ENCODE measurements at places on chromosomes 16 and 17. TPM values are rescaled to one million over a fixed set of nuclear protein-coding genes. Genes with fewer than 3 reads are reported as not detected.

DNA sequence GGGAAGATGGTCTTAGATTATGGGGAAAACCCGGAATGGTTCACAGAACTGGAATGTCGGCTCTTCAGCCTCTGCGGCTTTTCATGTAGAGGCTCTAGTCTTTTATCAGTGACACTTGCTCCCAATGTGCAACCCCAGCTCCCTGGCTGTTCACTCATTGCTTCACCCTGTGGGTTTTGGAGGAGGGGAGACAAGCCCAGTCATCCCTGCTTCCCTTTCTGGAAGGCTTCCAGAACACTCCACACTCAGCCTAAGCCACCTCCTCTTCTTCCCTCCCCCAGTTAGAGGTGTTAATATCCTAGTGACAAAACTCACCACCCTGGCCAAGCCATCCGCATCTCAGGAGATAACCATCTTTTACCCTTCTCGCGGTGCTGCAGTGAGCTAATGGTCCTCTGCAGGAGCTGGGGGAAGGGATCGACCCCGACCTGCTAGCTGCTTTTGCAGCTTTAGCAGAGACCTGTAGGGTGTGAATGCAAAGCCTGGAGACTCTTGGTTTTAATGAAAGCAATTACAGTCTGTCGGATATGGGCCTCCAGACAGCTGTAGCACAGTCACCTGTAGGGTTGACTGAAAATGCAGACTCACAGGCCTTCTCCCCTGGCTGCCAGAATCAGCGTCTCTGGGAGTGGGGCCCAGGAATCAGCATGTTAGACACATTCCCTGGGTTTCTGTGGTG lies 24.3 kb upstream of the LASP1NB start:
- DNase-seq, result peak; percentile 99

GRCh38 chr17:44780845-44781480 lies 22.2 kb downstream of the ADAM11 start:
- peak; percentile 30 for DNase-seq

- no peak for DNase-seq
Observed at GRCh38 chr17:40279402-40279801, 8.3 kb upstream of the CDC6 start.

- DNase-seq, result peak; percentile 79
Observed at GRCh38 chr16:85989863-85990643, 91.1 kb downstream of the IRF8 start.

- DNase-seq, result no peak
Observed at GRCh38 chr17:45955326-45955725, 43.7 kb upstream of the STH start.

- no peak for DNase-seq
Observed at GRCh38 chr16:22139008-22139407, 23.3 kb upstream of the SDR42E2 start.

GRCh38 chr16:683396-684070 lies 601 bp downstream of the JMJD8 start:
- DNase-seq, result no peak

- DNase-seq, result no peak
Observed at GRCh38 chr16:51287121-51287755, 136.2 kb upstream of the SALL1 start.

DNA sequence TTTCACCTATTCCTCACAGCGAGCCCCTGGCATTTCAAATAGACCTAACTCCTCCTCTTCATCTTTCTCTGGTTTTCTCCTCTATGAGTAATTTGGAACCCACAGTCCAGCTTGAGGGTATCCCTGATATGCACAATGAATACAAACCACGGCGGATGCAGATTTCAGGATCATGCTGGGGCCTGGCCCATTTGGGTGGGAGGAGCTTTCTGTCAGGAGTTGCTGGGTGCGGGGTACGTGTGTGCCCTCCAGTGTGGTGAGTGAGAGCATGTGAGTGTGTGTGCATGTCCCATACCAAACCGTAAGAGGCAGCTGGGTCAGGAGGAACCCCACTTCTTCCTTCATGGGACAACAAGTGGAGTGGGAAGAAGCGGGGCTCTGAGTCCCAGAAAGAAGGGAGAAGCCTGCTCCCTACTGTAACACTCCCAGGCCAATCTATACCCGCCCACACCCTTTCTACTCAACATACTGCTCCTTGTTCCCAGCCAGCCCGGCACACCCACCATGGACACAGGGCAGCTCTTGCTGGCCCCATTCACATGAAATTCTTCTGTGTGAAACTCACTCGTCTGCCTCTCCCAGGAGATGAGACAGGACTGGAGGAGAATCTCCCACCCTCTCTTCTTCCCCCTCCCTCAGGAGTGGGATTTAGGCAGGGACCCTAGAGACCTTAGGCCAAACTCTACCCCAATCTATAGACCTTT lies 18.4 kb downstream of the CNTNAP1 start:
- DNase-seq, result no peak

- DNase-seq, result no peak
Observed at GRCh38 chr17:19270347-19270703, 33.2 kb downstream of the EPN2 start.

- DNase-seq, result no peak
Observed at GRCh38 chr17:48113201-48113676, 5.7 kb downstream of the SNX11 start.

- DNase-seq, result no peak
Observed at GRCh38 chr17:19531780-19532501, 1.7 kb upstream of the SLC47A1 start.

GRCh38 chr17:57259817-57260216 lies 3.5 kb downstream of the MSI2 start:
- DNase-seq, result no peak

GRCh38 chr17:65799454-65799853 lies 238.0 kb upstream of the AXIN2 start:
- no peak for DNase-seq

GRCh38 chr17:1038459-1039122 lies 41.7 kb downstream of the TIMM22 start:
- no peak for DNase-seq

DNA sequence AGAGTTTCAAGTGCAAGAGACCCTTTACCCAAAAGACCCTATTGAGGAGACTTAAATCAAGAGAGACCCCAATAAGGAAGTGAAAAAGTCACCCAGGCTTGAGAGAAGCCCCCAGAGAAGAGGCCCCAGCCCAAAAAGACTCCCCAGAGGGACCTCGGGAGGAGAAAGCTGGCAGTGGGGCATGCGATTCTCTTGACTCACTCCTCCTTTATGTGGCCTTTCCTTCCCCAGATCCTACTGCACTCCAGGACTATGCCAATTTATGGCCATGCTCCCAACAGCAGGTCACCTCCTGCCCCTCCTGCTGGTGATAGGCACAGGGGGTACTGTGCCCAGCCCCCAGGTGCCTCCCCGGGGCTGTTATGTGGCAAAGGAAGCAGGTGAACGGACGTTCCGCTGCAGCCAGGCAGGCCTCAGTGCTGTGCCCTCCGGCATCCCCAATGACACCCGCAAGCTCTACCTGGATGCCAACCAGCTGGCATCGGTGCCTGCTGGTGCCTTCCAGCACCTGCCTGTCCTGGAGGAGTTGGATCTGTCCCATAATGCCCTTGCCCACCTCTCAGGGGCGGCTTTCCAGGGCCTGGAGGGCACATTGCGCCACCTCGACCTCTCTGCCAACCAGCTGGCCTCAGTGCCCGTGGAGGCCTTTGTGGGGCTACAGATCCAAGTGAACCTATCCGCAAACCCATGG lies 16.3 kb downstream of the LRRC3C start:
- DNase-seq, result peak; percentile 84

DNA sequence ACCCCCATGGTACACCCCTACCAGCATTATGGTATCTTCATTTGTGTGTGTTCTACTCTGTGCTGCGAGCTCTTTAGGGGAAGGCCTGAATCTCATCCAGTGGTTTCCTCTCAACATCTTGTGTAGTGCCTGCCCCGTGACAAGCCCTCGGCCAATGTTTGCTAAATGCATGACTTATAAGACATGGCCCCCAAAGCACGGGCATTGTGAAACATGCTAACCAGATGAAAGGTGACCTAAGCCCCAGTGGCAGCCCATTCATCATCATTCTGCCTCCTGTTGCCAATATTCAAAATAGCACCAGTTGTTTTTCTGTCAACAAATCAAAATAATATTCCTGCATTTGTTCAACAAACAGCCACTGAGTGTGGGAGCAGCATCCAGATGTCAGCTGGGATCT lies 108.8 kb upstream of the HSBP1 start:
- DNase-seq, result no peak

DNA sequence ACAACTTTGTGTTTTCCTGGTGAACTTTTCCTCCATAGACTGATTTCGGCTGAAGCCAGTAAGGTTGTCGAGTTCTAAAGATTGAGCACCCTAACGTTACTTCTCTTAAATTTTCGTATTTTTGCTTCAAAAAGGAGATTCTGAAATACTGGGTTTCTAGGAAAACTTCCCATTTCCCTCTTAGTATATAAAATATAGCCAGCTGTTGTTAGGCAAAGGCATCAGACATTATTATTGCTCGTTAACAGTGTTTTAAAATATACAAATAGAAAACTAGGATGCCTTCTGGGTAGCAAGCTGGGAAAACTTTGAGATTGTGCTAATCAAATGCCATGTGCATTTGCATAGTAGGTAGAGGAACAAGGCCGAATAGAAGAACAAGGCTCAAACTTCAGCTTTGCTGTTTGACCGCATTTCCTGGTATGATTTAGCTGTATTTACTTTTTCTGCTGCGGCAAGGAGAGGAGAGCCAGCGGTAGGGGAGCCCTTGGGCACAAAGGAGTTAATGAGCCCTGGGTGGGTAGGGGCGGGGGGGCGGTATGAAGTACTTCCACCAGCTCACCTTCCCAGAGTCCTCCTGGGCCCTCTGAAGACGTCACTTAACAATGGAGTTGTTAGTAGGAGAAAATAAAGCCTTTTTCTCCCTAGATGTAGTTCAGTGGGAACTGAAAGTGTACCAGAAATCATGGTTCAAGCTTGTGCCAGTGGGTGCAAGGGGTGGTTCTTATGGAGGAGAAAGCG lies 151.9 kb downstream of the MSI2 start:
- DNase-seq, result no peak

DNA sequence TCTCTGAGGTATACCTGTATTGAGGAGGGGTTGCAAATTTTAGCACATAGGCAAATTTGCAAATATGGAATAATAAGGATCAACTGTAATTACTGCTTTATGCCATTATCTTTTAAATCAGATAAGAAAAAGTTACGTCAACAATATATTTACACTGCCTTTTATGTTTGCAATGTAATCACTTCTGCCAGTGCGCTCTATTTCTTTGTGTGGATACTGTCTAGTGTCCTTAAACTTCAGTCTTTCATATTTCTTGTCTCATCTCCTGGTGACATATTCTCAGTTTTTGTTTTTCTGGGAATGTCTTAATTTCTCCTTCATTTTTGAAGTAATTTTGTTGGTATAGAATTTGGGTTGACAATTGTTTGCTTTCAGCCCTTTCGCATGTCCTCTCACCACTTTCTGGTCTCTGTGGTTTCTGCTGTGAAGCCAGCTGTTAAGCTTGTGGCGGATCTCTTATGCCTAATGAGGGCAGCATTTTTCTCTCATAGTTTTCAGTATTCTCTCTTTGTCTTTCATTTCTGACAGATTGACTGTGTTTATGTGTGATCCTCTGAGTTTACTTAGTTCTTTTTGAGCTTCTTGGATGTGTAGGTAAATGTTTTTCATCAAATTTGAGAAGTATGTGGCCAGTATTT lies 37.6 kb upstream of the ABCC11 start:
- DNase-seq, result no peak

DNA sequence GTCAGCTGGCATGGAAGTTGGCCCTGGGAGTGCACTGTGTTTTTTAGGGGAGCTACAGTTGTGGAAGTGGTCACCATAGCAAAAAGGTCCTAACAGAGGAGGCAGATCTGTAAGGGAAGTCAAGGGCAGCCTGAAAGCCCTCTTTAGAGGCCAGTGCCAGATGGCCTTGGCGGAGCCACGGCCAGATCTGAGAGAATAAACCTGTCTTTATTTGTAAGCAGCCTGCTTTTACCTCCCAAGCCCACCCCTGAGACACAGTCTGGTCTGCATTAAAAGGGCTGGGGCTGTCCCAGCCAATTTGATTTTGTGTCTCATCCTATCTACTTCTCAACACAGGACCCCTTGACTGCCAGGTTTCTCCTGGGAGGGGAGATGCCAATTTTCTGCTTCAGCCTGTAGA lies 51.0 kb upstream of the NOL11 start:
- no peak for DNase-seq

DNA sequence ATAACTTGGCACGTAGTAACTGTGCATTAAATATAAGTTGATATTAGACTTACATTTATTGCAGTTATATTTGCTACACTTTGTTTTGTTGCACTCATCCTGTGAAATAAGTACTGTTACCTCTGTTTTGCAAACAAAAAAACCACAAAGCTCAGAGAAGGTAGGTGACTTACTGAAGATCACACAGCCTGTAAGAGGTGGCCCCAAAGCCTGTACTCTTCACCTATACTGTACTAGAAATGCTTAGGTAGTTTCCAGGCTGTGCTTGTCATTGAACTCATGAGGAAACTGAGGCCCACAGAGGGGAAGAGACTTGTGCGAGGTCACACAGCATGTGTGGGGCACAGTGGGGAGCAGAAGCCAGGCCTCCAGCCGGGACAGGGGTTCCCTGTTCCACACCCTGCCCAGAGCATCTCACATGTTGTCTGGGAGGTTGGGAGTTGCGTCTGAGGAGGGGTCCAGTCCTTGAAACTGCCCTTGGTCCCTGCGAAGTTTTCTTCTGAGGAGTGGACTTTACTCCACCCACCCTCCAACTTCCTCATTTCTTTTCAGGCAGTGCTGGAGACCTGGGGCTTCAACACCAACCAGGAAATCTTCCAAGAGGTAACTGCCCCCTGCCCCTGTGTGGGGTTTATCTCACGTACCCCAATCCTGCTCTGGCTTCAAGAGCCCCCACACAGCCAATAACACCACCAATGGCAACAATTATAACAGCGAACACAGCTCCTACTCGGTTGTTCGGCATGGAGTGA lies 13.0 kb downstream of the CETP start:
- no peak for DNase-seq

- DNase-seq, result peak; percentile 97
Observed at GRCh38 chr17:27601069-27601974, 29.7 kb upstream of the LGALS9 start.

- DNase-seq, result peak; percentile 57
Observed at GRCh38 chr16:2799205-2799858, 1.1 kb downstream of the PRSS41 start.

- peak; percentile 92 for DNase-seq
Observed at GRCh38 chr17:39306509-39307212, 80.9 kb upstream of the STAC2 start.

GRCh38 chr17:80704894-80705293 lies 160.3 kb downstream of the RPTOR start:
- DNase-seq, result no peak

Gene USH1G
- not detected for total RNA-seq

Gene FOXN1
- not detected for total RNA-seq

Gene KRTAP17-1
- total RNA-seq, result not detected

Gene SDR42E2
- not detected for total RNA-seq

Gene DCAKD
- total RNA-seq, result 39.1 TPM

Gene APOBR
- total RNA-seq, result under 0.01 TPM

Gene NOXO1
- total RNA-seq, result under 0.01 TPM

Gene AHSP
- not detected for total RNA-seq

Gene PMP22
- 151 TPM for total RNA-seq

Gene ACSM3
- total RNA-seq, result 1.1 TPM

Gene C17orf67
- 0.36 TPM for total RNA-seq

Gene ST6GALNAC2
- total RNA-seq, result 0.59 TPM

Gene MT1F
- 2.1 TPM for total RNA-seq

Gene SPATA22
- total RNA-seq, result 2.2 TPM
